ENCODE measurements at places on chromosomes 4 and X. TPM values are rescaled to one million over a fixed set of nuclear protein-coding genes. Genes with fewer than 3 reads are reported as not detected.
A peak's percentile ranks its signal among the peaks of the same experiment; 100 is the strongest.

DNA sequence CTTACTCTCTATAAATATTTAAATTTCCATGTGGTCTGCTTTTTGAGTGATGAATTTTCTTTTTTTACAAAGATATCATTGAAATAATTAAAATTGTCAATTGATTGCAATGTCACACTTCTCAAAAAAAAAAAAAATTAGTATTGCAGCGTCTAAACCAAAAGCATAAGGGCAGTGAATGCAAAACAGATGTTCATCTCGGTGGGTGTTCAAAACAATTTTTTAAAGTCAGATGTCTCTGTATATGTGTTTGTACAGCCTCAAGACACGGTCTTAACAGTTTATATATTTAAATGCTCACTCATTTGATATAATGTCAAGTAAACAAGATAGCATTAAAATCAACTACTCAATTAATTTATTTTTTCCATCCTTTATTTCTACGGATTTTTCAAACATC is 52.3 kb downstream of the PALLD start:
- no peaks in the 10 kb centered on the region for H3K36me3 ChIP-seq
- no peak overlapping the region for H3K27ac ChIP-seq
- H3K4me3 ChIP-seq: no peak overlapping the region
- no peaks in the 10 kb centered on the region for H3K27me3 ChIP-seq
- no peaks in the 10 kb centered on the region for H3K4me1 ChIP-seq
- DNase-seq: no peak

The CFI gene
- 0.13 TPM for total RNA-seq

The TRMT10A gene
- total RNA-seq: 8.1 TPM

The PHEX gene
- total RNA-seq: 20.1 TPM

GRCh38 chr4:141686879-141687278 is 50.5 kb downstream of the IL15 start:
- no peaks in the 10 kb centered on the region for H3K4me1 ChIP-seq
- no peaks in the 10 kb centered on the region for H3K36me3 ChIP-seq
- DNase-seq: no peak
- H3K27ac ChIP-seq: no peak overlapping the region

The ZNF182 gene
- 6.9 TPM for total RNA-seq

The COX7B2 gene
- total RNA-seq: not detected

GRCh38 chr4:144583658-144584057 is 62.3 kb upstream of the HHIP start:
- no peak overlapping the region for H3K27ac ChIP-seq
- no peaks in the 10 kb centered on the region for H3K36me3 ChIP-seq
- no peaks in the 10 kb centered on the region for H3K4me1 ChIP-seq
- DNase-seq: no peak
- no peaks in the 10 kb centered on the region for H3K27me3 ChIP-seq

DNA sequence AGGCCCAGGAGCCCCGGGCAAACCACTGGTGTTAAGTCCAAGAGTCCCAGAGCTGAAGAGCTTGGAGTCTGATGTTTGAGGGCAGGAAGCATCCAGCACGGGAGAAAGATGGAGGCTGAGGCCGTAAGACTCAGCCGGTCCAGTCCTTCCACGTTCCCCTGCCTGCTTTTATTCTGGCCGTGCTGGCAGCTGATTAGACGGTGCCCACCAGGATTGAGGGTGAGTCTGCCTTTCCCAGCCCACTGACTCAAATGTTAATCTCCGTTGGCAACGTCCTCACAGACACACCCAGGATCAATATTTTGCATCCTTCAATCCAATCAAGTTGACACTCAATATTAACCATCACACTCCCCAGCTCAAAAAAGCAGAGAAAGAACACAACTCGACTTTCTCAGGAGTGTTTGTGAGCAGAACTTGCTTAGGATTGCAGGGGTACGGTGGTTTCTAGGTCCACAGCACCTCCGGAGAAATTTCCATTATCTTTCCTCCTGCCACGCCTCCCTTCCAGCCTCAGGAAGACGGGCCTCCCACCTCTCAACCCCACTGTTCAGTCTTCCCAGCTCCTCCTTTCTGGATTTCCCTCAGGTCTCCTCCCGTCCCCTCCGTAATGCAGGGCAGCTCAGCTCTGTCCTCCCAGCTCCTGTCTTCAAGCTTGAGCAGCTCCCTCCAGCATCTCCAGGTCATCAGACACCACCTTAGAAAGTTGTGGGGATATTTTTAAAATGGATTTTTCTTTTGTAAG is 13.3 kb upstream of the TMEM271 start:
- H3K4me3 ChIP-seq: no peak overlapping the region
- DNase-seq: no peak
- no peaks in the 10 kb centered on the region for H3K4me1 ChIP-seq
- H3K27ac ChIP-seq: no peak overlapping the region
- H3K27me3 ChIP-seq: no peaks in the 10 kb centered on the region
- no peaks in the 10 kb centered on the region for H3K36me3 ChIP-seq

GRCh38 chr4:7197910-7198309 is 5.6 kb downstream of the SORCS2 start:
- DNase-seq: no peak
- H3K4me3 ChIP-seq: no peak overlapping the region
- no peak overlapping the region for H3K27ac ChIP-seq
- no peaks in the 10 kb centered on the region for H3K4me1 ChIP-seq

DNA sequence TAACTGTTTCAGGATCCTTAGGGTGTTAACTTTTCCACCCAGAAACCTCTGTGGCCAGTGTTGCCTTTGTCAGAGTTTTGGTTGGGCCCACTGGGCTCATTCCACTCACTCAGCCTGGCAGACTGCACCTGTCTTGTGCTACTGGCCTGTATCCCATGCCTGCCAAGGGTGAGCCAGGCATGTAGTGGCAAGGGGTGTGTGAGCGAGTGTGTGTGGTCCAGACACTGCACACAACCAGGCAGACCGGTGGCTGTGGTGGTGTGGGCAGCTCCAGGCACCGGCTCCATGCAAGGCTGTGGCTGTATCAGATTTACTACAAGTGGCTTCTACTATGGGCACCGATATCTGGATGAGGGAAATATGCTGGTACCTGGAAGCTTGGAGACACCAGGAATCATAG is 394.6 kb upstream of the DMD start:
- no peaks in the 10 kb centered on the region for H3K36me3 ChIP-seq
- no peak for DNase-seq
- no peak overlapping the region for H3K27ac ChIP-seq
- no peaks in the 10 kb centered on the region for H3K27me3 ChIP-seq
- no peak overlapping the region for H3K4me3 ChIP-seq

The NEXMIF gene
- total RNA-seq: 0.02 TPM

The GATA1 gene
- total RNA-seq: not detected

- H3K4me3 ChIP-seq: peak overlapping the region; percentile 52
- H3K4me1 ChIP-seq: peaks cover 11% of the 10 kb centered on the region
- DNase-seq: peak; percentile 64
Observed at GRCh38 chr4:15003891-15004738, 1.8 kb downstream of the CPEB2 start.

- H3K27me3 ChIP-seq: no peaks in the 10 kb centered on the region
- no peak for DNase-seq
- H3K4me1 ChIP-seq: no peaks in the 10 kb centered on the region
- no peak overlapping the region for H3K4me3 ChIP-seq
- no peak overlapping the region for H3K27ac ChIP-seq
Observed at GRCh38 chrX:40298069-40298468, 200.3 kb upstream of the BCOR start.

The CXCL1 gene
- total RNA-seq: not detected

- no peak overlapping the region for H3K4me3 ChIP-seq
- H3K36me3 ChIP-seq: no peaks in the 10 kb centered on the region
- H3K4me1 ChIP-seq: no peaks in the 10 kb centered on the region
- no peaks in the 10 kb centered on the region for H3K27me3 ChIP-seq
- no peak overlapping the region for H3K27ac ChIP-seq
- no peak for DNase-seq
Observed at GRCh38 chr4:145213245-145213644, 32.9 kb upstream of the OTUD4 start.

The GLRA3 gene
- not detected for total RNA-seq

DNA sequence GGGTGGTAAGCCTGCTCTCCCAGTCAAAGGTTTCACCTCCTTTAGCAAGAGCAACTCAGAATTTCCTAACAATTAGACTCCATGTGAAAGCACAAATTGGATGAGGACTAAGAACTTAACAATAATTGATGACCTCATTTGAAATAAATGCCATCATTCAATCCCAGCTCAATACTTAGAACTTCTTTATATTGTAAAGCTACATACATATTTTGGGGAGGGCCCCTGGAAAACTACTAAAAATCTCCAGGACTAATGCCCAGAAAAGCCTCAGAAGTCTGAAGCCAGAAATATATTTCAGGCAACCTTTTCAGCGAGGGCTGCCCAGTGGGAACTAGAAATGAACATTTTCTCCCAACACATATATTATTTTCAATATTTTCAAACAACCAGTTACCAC is 38.1 kb downstream of the AMOT start:
- H3K4me3 ChIP-seq: no peak overlapping the region
- H3K27me3 ChIP-seq: no peaks in the 10 kb centered on the region
- no peak for DNase-seq
- H3K4me1 ChIP-seq: no peaks in the 10 kb centered on the region

- no peak overlapping the region for H3K4me3 ChIP-seq
- H3K4me1 ChIP-seq: no peaks in the 10 kb centered on the region
- H3K27me3 ChIP-seq: no peaks in the 10 kb centered on the region
- DNase-seq: no peak
Observed at GRCh38 chr4:66837279-66837922, 707.9 kb downstream of the CENPC start.

The DMRTC1B gene
- total RNA-seq: not detected

DNA sequence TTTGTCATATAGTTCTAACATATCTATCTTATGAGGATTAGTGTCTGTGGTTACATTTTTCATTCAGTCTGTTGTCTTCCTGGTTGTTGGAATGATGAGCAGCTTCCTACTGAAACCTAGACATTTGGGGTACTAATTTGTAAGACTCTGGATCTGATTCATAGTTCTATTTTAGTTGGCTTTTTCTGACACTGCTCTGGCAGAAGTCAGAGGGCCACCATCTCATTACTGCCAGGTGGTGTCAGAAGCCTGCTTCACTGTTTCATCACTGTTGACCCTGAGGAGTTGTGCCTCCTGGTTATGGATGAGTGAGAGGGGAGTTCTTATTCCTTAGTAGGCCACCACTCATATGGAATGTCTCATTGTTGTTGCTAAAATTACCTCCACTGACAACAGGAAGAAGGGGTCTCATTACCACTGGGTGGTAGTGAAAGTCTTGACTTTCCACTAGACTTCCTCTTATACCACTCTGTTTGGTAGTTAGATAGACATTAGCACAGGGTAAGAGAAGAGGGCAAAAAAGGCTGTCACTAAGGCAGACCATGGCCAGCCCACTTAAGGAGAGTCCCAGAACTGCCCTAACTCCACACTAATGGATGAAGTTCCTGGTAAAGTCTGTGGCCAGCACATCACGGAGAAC is 395.2 kb downstream of the SPOCK3 start:
- H3K4me3 ChIP-seq: no peak overlapping the region
- H3K4me1 ChIP-seq: no peaks in the 10 kb centered on the region
- no peak for DNase-seq

Measured in CD8-positive, alpha-beta memory T cell (primary cell).